Activated gamma-delta T cell (primary cell): ENCODE measurements at places on chromosomes 12 and 14.

DNA sequence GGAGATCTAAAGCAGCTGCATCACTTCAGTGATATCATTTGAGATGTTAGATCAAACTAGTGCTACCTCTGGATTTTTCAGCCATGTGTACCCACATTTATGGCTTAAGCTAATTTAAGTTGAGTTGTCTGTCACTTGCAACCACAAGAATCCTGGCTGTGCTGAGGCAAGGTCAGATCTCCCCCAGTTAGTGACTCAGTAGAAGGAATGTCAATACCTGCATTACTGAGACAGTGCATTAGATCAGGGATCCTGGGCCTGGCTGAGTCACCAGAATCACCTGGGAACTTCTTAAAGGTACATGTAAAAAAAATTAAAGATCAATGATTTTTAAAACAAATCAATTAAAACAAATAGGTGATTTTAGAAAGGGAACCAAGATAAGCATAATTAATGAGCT lies 84.6 kb upstream of the GRIN2B start:
- DNase-seq: no peak

GRCh38 chr14:88565427-88565826 lies 2.6 kb downstream of the ZC3H14 start:
- no peak for DNase-seq

- DNase-seq: no peak
Measured at GRCh38 chr14:67357969-67358354, 1.6 kb downstream of the ATP6V1D start.

DNA sequence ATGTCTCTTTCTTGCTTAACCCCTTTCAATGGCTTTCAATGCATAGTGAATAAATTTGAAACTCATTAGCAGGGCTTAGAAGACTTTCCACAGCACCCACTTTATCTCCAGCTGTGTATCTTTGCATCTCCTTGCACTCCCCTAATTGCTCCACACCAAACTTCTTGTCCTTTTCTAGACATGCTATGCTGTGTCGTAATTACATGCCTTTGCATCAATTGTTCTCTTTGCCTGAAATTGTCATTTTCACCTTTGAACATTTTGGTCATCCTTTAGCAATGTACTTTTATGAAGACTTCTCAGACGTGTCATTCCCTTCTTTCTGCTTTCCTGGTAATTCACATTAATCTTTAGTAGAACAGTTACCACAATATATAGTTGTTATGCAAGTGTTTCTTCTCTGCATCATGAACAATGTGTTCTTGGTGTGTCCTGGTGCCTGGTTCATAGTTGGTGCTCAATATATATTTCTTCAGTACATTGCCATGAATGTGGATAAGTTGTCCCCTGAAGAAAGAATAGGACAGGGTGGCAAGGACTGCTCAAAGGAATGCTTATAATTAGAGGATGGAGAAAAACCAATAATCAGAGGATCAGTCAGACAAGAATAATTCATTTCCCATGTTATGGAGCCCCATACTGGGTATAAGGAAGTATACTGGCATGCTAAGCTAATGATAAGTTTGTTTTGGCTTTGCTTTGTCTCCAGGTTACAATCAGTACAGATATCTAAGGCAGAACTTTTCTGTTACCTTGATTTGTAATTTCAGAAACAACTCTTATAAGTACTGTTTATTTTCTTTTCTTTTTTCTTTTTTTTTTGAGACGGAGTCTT lies 27.2 kb downstream of the ARF6 start:
- DNase-seq: no peak

DNA sequence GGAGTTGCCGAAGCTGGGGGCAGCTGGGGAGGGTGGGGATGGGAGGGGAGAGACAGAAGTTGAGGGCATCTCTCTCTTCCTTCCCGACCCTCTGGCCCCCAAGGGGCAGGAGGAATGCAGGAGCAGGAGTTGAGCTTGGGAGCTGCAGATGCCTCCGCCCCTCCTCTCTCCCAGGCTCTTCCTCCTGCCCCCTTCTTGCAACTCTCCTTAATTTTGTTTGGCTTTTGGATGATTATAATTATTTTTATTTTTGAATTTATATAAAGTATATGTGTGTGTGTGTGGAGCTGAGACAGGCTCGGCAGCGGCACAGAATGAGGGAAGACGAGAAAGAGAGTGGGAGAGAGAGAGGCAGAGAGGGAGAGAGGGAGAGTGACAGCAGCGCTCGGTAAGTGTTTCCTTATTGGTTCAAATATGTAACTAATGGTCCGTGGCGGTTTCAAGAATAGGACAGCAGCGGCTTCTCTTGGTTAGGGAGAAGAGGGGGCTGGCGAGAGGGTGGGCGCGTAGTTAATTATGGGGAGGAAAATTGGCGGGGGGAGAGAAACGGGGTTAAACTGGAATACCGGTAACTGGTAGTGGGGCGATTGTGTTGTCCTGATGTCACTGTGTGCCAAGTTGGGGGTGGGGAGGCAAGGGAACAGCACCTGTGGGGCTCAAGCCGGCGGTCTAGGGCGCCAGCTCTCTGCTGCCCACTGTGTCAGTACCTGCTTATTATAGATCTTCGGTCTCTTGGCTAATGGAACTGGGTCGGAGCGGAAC lies 8.4 kb downstream of the HOXC8 start:
- no peak for DNase-seq

DNA sequence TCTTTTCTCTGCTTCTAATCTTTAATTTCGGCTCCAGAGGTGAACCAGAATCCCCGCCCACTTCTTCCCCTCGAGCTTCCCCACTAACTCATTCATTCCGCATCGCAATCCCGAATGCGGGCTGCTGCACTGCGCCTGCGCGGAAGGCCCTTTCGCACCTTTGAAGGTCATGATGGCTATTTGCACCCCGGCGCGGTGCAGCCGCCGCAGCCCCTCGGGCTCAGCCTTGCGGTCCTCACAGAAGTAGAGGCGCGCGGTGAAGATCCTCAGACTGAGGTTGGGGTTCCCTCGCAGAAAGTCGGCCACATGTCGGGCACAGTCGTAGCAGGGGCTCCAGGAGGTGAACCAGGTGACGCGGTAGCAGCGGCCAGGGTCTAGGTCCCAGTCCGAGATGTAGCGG lies 7.6 kb downstream of the AICDA start:
- DNase-seq: no peak

- DNase-seq: no peak
Measured at GRCh38 chr14:89629383-89629782, 212.3 kb upstream of the FOXN3 start.

DNA sequence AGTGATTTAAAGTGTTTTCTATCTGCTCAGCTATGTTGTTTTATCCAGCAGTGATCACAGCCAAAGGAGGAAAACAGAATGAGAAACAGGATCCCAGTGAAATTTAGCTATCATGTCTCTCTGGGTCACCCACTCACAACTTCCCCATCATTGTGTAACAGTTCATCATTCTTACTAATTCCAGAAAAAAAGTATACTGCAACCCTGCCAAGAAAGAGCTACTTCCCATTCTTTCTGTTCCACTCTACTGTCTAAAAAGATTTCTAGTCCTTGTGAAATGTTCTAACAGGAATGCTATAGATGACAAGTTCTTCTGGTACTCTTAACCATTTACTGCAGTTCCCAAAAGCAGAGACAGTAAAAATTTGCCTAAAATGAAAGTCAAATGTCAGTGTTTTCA lies 39.2 kb upstream of the CD163 start:
- DNase-seq: no peak

GRCh38 chr14:64878837-64879634 lies 671 bp downstream of the SPTB start:
- no peak for DNase-seq

- DNase-seq: no peak
Measured at GRCh38 chr12:52258335-52258901, 16.0 kb upstream of the KRT86 start.

- no peak for DNase-seq
Measured at GRCh38 chr14:88025313-88025712, 20.4 kb downstream of the GPR65 start.

GRCh38 chr12:122094735-122095631 lies 16.4 kb downstream of the MLXIP start:
- DNase-seq: no peak
